ENCODE measurements at places on chromosomes 12 and 14.

DNA sequence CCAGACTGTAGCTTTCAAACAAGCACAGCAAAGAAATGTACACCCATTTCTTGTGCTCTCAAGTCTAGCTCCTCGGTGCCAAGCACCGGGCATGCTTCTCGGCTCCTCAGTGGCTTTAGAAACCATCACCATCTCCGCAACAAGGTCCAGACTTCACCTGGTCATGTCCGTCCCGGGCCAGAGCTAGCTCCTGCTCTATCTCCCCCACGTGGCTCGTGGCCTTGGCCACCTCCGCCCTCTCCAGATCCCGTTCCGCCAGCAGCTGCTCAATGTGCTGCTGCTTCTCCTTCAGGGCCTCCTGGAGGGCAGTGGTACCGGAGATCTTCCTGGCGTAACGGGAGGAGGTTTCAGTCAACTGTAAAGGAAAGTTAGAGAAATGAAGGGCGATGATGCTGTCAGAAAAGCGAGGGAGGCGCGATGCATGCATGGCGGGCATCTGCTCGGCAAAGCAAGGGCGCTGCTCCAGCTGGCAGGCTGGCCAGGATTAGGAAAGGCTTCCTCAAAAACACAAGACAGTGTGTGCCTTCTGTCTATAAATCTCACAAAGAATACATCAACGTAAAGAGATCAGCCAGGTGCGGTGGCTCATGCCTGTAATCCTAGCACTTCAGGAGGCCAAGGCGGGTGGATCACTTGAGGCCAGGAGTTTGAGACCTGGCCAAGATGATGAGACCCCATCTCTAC lies 67.4 kb downstream of the CLIP1 start:
- no peak for DNase-seq

GRCh38 chr14:21112255-21112654 lies 11.4 kb downstream of the TMEM253 start:
- DNase-seq = no peak

DNA sequence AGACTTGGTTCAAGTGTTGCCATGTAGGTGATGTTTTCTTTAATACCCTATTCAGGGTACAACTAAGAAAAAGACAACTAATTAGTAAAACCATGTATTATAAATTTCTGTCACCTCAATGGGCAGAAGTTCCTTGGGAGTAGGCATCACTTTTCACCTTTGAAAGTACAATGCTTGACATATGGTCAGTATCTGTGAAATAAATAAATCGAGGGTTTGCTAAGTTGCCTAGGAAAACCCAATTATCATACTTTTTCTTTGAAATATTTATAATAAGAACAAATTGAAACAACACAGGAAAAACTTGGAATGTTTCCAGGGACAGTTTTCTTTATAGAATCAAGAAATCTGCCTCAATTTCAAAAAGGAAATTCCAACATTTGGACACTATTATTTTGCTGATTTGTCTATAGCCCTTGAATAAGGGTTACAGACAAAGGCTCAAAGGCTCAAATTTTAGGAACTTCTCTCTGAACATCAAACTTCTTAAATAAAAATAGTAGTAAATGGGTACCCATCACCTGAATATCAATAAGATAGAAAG lies 13.7 kb downstream of the FGD6 start:
- no peak for DNase-seq

GRCh38 chr12:69816082-69816481 lies 8.9 kb upstream of the MYRFL start:
- no peak for DNase-seq

- DNase-seq = no peak
Observed at GRCh38 chr12:76706101-76706500, 57.8 kb upstream of the ZDHHC17 start.

GRCh38 chr14:37078131-37078530 lies 94.3 kb downstream of the SLC25A21 start:
- DNase-seq = no peak

GRCh38 chr12:103728323-103728722 lies 112.7 kb downstream of the NT5DC3 start:
- no peak for DNase-seq

GRCh38 chr12:38118632-38119031 lies 197.9 kb upstream of the ALG10B start:
- DNase-seq = no peak

DNA sequence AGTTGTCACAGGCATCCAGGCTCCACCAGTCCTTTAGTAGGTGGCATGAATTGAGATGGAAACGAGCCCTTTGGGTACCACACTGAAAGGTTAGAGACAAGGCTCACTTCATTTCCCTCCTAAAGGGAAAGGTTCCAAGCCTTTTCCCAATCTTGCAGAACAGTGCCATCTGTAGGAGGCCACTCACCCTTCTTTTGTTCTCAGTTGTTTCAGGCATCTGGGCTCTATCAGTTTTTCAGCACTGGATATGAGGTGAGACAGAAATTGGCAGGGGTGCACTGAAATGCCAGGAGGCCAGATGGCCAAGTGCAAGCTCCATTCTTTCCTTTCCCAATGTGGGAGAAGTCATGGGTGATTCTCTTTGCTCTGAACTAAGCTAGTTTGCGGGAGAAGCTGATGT lies 15.2 kb downstream of the FBXO33 start:
- DNase-seq = no peak

DNA sequence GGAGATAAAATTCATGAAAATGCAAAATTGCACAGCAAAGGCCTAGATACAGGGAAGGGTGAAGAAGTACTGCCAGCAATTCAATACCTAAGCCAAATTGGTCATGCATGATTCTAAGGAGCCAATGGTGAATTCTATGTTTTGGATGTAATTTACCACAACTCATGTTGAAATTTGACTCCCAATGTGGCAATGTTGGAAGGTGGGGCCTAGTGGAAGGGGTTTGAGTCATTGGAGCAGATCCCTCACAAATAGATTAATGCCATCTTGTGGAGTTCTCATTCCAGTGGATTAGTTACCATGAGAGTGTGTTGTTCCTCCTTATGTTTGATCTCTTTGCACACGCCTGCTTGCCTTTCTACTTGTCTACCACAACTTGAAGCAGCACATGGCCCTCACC lies 194.0 kb upstream of the ALG10 start:
- no peak for DNase-seq

DNA sequence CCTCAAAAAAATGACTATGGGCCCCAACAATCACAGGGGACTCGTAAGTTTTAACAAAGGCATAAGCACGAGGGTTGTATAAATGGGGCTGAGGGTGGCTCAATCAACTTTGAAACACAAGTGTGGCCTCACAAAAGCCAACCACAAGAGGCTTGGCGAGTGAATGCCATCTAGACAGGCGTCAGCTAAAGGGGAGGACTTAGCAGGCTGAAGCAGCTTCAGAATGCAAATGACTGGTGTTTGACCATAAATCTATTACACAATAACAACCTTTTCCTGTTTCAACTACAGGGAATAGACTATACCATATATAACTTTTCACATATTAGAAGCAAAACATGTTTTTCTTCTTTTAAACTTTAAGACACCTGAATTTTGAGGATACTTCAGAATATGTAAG lies 777.9 kb downstream of the FSCB start:
- no peak for DNase-seq

GRCh38 chr12:70317781-70318180 lies 48.3 kb upstream of the KCNMB4 start:
- no peak for DNase-seq

DNA sequence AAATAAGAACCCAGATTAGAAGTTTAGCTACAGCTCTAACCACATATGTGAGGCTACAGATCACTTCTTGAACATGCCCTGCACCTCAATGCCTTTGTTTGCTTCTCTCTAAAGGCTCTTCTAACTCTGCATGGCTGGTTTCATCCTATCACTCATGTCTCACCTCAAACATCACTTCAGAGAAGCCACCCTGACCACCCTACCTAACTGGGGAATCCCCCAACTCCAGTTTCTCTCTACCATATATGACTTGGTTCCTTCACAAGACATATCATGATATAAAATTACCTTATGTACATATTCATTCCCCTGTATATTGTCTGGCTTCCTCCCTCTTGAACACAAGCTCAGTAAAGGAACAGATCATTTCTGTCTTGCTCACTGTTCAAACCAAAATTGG lies 250.2 kb upstream of the GRIP1 start:
- DNase-seq = no peak

DNA sequence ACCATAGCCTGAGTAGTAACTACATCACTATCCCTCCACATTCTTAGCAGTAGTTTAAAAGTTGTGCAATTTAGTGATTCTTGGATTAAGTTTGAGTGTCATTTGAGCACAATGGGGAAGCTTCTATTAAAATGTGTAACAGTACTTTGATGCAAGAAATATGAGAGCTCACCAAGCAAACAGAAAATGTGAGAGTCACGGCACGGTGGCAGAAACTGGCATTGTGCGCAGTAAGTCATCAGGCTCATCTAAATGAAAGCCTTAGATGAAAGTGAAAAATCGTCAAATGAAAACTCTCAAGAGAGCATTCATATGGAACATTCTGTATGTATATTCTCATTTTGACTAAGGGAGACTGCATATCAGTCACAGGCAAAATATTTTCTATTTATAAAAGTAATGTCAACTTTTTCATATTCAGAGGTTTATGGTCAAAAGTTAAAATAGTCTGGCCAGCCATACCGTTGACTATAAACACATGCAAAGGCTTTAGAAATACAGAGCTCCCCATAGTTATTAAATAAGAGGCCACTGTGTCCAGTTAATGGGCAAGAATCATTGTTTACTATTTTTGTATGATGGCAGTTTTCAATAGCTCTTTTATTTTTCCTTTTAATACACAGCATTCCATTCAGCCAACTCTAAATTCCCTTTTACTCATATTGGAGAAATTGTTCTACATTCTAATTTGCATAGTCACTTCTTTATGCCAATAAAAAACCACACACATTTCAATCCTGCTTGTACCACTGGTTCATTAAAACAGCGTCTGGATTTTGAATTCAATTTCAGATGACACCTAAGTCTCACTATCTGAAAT lies 167.9 kb downstream of the PRKD1 start:
- DNase-seq = no peak

DNA sequence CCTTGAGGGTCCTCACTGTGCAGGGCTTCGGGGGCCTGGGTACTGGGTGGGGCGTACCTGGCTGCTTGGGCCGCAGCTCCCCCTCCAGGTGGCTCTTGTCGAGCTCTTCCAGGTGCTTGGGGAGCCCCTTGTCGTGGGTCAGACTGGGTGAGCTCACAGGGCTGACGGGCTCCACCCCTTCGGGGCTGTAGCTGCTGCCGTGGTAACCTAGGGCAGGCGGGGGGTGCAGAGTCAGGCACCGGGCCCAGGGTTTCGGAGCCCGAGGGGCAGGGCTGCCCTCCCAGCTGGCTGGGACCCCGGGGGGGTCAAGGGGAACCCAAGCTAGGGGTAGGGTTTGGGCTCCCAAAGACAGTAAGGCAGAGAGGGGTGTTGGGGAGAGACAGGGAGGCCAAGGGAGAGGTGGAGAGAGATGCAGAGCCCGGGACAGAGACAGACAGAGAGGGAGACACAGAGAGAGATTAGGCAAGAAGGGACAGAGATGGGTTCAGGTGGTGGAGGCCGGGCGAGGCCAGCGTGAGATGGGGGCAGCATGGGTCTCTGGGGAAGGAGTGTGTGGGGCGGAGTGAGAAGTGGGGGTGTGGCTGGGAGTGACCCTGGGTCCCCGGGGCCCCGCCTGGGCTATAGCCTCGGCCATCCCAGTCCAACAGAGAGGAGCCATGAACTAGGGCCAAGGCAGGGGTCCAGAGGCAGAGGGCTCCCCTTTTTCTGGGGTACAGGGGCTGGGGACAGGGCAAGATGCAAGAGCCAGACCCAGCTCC lies 40.7 kb downstream of the RFLNA start:
- DNase-seq = no peak

- DNase-seq = peak; percentile 90
Observed at GRCh38 chr14:21106498-21107282, 5.8 kb downstream of the TMEM253 start.

GRCh38 chr12:47303995-47304560 lies 224.3 kb upstream of the AMIGO2 start:
- no peak for DNase-seq

DNA sequence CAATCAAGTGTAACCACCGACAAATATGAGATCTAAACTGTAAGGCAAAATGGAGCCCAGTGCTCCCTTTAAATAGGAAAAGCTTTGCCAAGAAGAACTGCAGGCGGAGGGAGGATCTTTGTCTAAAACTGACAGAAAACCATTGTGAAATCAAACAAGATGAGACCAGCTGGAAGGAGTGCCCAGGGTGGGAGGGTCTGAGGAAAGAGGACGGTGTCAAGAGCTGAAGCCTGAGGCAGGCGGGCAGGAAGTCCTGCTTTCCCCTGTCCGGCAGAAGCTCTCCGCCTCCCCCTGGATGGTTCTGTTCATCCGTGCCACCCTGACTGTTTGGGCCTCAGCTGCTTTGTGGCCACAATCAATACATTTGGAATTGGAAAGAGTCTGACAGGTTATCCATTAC lies 37.5 kb downstream of the CDC42BPB start:
- no peak for DNase-seq

GRCh38 chr12:89514751-89515150 lies 9.8 kb downstream of the GALNT4 start:
- no peak for DNase-seq

All from foreskin fibroblast (primary cell).